ENCODE measurements at places on chromosomes 1 and 21. TPM values are rescaled to one million over a fixed set of nuclear protein-coding genes. Genes with fewer than 3 reads are reported as not detected.

DNA sequence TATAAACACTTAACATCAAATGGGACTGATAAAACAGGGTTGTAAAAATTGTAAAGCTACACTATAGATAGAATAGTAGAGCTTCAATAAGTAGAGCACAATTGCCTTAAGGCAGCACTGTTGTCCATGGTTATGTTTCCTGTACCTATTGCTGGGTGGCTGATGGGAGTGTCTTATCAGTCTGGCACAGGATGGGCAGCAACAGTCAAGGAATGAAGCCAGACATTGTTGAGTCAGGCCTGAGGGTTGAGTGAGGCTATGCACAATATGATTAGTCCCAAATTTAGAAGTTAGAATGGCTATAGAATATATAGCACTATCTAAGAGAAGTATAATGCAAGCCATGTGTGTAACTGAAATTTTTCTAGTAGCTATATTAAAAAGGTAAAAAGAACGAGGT lies 25.0 kb upstream of the CD1D start:
- DNase-seq: no peak

The RNU1-2 gene
- under 0.01 TPM for total RNA-seq

DNA sequence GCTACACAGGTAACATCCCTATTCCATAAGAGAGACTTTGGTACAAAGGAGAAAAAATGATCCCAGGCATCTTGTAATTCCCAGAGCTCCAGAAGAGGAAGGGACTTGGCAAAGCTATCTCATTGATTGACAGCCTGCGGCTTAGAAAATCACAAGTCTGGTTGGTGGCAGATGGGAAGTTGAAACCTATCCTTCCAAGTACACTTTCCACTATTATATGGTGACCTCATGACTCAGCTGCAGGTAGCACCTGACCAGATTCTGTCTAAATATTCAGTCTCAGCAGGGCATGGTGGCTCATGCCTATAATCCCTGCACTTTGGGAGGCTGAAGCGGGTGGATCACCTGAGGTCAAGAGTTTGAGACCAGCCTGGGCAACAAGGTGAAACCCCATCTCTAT lies 89.9 kb downstream of the TIAM1 start:
- no peak for DNase-seq

DNA sequence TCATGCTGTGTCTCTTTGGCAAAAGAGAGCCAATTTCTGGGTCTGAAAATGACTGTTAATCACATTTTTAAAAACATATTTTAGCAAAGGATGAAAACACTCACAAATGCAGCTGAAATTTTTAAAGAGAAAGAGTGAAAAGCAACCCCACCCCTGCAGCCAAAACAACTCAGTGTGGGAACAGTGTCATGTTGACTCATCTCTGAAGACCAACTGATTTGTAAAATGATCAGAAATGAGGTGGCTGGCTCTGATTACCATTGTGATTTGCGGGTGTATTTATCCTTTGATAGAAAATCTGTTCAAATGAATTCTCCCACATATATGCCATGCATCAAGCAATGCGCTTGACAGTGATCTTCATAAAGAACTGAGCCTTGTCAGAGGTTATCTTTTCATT lies 287.0 kb upstream of the ESRRG start:
- no peak for DNase-seq

DNA sequence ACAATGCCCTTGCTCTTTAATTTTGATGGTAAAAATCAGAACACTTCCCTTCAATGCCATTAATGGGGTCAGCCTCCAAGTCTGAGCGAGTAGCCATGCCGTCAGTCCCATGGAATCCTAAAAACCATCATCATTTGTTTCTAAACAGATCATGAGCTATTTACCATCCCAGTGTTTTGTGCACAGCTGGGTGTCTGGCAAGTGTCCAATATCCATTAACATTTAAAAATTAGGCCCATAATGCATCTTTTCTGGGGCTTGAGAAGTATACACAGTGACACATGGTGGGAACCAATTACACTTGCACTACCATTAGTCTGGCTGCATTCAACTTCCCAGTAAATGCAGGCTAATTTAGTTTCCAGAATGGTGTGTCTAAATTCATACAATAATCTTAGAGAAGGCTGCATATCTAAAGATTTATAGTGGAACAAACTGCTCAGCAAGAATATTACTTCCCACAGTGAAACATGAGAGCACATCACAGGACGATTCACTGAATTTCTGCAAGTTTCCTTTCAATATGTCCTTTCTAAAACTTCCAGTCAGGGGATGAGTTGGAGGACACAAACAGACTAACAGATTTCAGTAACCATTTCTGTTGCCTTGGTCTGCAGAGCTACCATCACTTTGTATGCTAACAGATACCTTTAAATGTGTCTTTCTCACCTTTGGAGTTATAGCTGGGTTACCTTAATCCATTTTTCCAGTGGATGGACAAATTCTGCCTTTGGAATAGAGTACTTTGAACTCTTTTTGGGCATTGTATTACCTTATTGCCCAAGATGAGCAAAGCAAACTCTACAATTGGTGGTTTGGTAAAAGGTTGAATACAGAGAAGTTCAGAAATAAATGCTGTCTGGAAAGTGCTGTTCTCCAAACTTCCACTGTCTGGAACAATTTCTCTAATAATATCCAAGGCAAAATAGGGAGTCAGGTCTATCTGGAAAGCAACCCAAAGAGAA lies 258.0 kb downstream of the PTBP2 start:
- no peak for DNase-seq

DNA sequence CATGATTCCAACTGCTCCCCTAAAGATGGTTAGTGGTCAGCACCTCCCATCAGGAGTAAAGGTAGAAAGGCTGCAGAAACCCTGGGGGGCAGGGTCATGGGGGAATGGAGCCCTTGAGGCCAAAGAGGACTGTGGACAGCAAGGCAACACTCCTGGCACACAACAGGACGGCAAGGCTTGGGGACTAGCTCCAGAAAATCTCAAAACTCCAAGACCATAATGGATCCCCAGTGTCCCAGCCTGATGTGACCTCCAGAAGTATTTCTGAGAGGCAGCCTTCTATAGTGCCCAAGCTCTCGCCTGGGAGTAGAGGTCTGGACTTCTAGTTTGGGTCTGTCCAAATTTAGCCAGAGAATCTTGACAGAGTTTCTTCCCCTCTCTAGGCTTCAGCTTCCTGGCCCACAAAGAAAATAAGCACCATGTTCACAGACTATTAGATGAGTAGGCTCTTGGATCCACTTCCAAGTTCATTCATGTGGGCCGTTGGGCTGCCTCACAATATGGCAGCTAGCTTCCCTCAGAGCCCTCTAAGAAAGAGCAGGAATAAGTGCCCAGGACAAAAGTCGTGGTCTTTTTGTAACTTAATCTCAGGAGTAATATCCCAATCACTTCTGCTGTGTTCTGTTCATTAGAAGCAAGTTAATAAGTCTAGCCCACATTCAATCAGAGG lies 6.9 kb downstream of the CD2 start:
- no peak for DNase-seq

The FMN2 gene
- not detected for total RNA-seq

The PLA2G2C gene
- total RNA-seq: not detected

The COL18A1 gene
- 12.9 TPM for total RNA-seq

- no peak for DNase-seq
Measured at GRCh38 chr1:112358798-112359408, 37.1 kb upstream of the CTTNBP2NL start.

DNA sequence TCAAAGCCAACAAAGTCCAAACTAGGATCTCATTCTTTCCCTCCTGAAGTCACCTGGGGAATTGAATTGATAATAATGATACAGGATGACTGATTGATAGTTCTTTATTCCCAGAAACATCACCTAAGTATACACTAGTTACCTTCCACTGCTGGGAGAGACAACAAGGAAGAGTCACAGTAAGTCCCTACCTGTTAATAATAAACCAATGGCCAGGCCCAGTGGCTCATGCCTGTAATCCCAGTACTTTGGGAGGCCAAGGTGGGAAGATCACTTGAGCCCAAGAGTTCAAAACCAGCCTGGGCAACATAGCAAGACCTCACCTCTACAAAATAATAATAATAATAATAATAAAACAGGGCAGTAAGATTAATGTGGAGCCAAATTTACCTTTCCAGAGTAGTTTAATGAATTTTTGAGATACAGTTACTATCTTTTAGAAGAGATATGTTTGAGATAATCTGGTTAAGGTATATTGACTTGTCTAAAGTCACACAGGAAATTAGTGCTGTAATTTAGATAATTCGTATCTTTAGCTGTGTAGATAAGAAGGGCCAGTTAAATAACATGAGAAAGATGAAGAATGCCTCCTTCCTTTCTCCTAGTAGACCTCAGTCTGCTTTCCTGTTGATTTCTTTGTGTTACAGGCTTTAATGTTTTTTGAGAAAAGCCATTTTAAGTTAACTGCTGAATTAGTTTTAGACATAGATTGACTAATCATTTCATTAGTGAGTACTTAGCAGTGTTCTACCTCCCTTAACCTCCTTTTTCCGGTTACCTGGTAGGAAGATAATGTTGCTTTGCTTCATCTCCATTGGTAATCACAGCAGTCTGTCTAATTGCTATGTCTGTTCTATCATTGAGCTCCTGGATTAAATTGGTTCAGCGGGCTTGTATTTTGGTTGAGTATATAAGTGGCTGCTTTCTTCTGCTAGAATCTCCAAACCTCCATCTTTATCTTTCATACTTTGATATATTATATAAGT lies 22.0 kb downstream of the SMAP2 start:
- DNase-seq: no peak

DNA sequence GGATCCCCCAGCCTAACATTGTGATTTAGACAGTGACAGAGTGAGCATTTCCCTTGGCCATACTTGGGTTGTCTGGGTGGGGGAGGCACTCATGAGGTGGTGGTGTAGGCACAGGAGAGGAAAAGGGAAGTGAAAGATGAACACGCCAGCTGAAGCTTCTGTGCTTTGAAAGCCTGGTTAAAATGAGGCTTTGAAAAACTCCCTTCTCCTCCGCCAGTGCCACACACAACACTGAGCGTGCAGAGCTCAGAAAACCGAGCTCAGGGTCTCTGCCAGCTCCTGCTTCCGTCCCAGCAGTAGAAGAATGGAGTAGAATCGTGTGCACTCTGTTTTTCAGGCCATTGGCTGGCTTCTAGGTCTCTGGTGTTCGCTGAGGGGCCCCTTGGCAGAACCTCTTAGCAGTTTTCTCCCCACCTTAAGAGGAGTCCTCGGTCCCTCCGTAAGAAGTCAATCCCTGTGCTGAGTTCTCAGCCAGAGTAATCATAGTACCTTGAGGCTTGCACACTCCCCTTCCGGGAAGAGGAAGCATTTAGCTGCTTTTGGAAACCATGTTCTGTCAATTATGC lies 12.9 kb downstream of the PLEKHM2 start:
- no peak for DNase-seq

GRCh38 chr1:170481000-170481399 lies 51.0 kb upstream of the GORAB start:
- no peak for DNase-seq

DNA sequence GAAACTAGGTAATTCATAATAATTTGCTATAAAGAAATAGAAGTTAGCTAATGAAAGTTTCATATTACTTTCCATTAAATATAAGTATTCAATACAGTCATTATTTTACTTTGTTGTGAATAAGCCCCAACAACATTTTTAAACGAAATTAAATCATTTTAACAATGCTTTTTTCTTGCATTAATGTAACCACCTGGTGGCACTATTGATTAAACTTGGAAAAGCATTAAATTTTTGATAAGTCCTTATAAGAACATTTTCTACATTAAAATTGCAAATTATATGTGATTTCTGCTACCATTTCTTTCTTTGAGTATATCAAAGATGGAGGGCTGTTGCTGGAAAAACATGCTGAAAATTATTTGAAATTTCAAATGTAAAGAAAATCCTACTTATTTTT lies 918.8 kb upstream of the TMPRSS15 start:
- no peak for DNase-seq

GRCh38 chr1:24102961-24103360 lies 9.0 kb downstream of the MYOM3 start:
- no peak for DNase-seq

DNA sequence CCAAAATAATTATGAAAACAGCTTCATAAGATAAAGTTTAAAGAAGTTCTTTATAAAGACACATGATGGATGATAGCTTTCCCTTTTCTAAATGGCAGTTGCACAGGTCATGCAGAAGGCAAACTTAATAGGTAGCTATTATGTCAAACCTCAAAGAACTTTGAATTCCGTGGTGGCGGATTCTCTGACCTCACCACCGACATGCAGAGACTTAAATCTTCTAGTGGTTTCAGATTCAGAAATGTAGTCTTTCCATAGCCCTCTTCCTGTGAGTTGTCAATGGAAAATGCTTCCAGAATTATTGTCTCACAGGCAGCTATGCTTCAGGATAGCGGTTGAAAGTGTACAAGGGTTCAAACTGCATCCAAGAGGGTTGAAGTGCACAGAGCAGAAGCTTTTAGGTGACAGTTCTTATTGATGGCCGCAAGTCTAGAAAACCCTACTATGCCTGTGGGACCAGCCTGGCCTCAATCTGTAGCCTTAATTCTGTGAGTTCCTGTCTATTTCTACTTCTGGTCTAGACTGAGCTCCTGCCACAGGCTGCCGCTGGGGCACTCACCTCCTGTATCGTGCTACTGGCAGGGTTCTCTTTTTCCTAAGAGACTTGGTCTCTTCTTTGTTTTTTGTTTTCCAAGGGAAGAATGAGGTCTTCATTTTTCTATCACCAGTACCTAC lies 117.0 kb upstream of the ERRFI1 start:
- DNase-seq: no peak

DNA sequence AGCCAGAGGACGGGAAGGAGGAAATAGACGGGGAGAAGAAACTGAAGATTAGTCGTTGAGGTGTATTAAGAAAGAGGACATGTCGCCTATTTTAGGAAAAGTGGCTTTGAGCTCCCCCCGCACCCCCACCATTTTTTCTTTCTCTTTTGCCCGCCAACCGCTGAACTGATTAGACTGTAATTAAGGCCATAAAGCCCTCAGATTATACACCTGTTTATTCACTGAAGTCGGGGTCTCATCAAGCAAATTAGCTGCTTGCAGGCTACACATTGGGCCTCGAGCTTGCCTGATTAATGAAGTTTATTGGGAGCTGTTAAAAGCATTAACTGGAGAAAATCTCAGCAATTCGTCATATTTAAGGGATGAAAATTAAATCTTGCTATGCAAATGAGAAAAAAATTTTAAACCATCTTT lies 119.4 kb upstream of the RRP15 start:
- DNase-seq: peak; percentile 17

DNA sequence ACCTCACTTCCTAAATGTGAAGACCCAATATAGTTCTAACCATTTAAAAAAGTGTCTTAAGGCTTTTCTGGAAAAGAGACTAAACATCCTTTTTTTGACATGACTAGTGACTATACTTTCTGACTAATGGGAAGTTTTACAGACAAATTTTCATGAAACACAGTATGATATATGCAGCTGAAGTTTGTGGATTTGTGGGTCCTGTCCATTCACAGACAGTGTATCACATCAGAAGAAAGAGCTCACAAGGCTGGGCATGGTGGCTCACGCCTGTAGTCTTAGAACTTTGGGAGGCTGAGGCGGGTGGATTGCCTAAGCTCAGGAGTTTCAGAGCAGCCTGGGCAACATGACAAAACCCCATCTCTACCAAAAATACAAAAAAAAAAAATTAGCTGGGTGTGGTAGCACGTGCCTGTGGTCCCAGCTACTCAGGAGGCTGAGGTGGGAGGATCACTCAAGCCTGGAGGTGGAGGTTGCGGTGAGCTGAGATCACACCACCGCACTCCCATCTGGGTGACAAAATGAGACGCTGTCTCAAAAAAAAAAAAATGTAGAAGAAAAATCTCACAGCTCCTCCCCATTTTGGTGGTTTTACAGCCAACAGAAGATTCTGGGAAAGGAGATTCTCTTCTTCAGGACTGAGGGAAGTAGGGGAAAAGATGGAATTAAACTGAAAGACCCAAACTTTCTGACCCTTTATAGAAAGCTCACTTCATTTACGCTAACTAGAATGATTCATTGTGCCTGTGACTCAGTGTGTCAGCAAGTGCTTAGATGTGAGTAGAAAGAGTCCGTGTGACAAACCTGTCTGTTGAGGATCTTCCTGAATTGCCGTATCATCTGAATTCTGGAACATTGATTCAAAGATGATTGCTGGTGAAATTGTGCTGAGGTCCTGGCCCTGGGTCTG lies 15.2 kb upstream of the YRDC start:
- DNase-seq: no peak

All from hematopoietic multipotent progenitor cell (in vitro differentiated cells).